ENCODE measurements at places on chromosomes 12 and 14. TPM values are rescaled to one million over a fixed set of nuclear protein-coding genes. Genes with fewer than 3 reads are reported as not detected.

DNA sequence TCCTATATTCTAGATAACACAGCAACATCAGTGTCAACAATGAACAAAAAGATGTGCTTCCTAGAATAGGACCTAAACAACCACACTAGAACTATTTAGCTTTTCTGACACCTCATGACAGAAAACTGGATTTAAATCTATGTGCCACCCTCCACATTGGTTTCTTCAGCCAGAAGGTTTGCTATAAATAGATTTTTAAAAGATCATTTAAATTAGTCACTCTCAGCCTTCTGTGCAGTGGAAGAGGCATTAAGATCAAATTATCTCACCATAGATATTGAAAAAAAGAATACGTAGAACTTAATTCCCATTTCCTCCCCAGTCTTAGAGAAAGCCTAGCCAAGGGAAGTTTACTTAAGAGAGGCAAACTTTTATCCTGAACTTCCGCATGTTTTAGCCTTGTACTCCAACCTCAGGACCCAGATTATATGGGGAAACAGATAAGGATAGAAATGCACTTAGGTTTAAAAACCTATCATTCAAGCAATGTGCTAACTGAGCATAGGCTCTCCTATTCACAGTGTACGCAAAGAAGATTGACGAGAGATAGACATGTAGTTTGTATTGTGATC, 59.6 kb downstream of the NELL2 start:
- peaks cover 10% of the 10 kb centered on the region for H3K4me1 ChIP-seq
- no peaks in the 10 kb centered on the region for H3K36me3 ChIP-seq
- no peak for DNase-seq
- H3K27me3 ChIP-seq, result no peaks in the 10 kb centered on the region
- H3K27ac ChIP-seq, result no peak overlapping the region

LHX5 gene
- total RNA-seq, result not detected

DNA sequence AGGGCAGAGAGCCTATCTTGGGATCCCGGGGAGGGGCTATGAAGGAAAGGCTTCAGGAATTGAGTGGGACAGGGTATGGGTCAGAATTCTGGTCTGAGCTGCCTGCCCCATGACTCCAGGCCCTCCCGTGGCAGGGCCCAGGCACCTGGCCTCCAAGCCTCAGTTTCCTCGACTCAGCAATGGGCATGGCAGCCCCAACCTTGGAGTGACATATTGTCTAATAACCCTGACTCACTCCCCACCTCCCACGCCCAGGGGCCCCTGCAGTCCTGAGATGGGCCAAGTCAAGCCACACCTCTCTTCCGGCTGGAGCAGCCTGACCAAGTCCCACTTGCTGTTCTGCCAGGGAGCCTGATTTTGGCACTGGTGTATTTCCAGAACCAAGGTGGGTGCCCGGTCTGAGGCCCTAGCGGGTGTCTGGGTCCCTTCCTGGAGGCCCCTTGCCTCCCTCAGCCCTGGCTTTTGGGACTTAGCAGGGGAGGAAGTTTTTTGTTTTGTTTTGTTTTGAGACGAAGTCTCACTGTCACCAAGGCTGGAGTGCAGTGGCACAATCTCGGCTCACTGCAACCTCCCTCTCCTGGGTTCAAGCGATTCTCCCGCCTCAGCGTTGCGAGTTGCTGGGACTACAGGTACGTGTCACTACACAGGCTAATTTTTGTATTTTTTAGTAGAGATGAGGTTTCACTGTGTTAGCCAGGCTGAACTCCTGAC, 40.3 kb upstream of the RCOR1 start:
- H3K4me3 ChIP-seq, result no peak overlapping the region
- DNase-seq, result peak; percentile 32
- H3K27me3 ChIP-seq, result no peaks in the 10 kb centered on the region
- H3K36me3 ChIP-seq, result no peaks in the 10 kb centered on the region
- H3K4me1 ChIP-seq, result no peaks in the 10 kb centered on the region
- no peak overlapping the region for H3K27ac ChIP-seq

LRFN5 gene
- not detected for total RNA-seq

GRCh38 chr12:21828779-21829178, 54.3 kb upstream of the KCNJ8 start:
- H3K27me3 ChIP-seq, result no peaks in the 10 kb centered on the region
- no peaks in the 10 kb centered on the region for H3K36me3 ChIP-seq
- H3K27ac ChIP-seq, result peak overlapping the region; percentile 66
- H3K4me3 ChIP-seq, result no peak overlapping the region
- peak; percentile 65 for DNase-seq

GRCh38 chr12:42299392-42300308, 26.2 kb downstream of the ZCRB1 start:
- H3K27ac ChIP-seq, result no peak overlapping the region
- H3K4me1 ChIP-seq, result no peaks in the 10 kb centered on the region
- H3K4me3 ChIP-seq, result no peak overlapping the region
- no peaks in the 10 kb centered on the region for H3K27me3 ChIP-seq
- no peaks in the 10 kb centered on the region for H3K36me3 ChIP-seq

GRCh38 chr12:53046655-53047220, 3.1 kb upstream of the TNS2 start:
- H3K4me3 ChIP-seq, result peak overlapping the region; percentile 51
- H3K4me1 ChIP-seq, result peaks cover 88% of the 10 kb centered on the region
- H3K27ac ChIP-seq, result peak overlapping the region; percentile 98
- peaks cover 10% of the 10 kb centered on the region for H3K36me3 ChIP-seq
- DNase-seq, result peak; percentile 86
- H3K27me3 ChIP-seq, result no peaks in the 10 kb centered on the region

CRACR2A gene
- 1.8 TPM for total RNA-seq

ADAMTS20 gene
- total RNA-seq, result 0.55 TPM
